ENCODE measurements at places on chromosomes 7 and 10.

DNA sequence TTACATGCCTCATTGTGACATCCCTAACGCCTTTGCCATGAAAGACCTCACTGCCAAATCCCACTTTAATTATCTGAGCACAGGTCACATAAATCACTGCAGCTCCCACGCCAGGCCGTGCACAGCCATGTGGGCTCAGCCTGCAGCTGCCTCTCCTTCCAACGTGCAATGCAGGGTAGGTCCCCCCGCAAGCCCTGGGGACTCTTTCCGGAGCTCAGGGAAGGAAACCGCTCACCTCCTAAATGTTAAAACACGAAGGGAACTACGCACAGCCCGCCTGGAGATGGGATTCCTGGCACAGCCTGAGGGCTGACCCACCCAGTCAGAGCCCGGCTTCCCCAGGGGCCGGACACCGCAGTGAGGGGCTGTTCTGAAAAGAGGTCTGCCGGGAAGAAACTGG lies 128.0 kb downstream of the MAD1L1 start:
- peak; percentile 55 for DNase-seq

- DNase-seq = peak; percentile 99
These were observed at the start of gene GATA3 for GRCh38 chr10:8054494-8055407. Gene GATA3 (plus strand): TSS chr10:8054688. CDS start chr10:8055656, 968 bp downstream.

DNA sequence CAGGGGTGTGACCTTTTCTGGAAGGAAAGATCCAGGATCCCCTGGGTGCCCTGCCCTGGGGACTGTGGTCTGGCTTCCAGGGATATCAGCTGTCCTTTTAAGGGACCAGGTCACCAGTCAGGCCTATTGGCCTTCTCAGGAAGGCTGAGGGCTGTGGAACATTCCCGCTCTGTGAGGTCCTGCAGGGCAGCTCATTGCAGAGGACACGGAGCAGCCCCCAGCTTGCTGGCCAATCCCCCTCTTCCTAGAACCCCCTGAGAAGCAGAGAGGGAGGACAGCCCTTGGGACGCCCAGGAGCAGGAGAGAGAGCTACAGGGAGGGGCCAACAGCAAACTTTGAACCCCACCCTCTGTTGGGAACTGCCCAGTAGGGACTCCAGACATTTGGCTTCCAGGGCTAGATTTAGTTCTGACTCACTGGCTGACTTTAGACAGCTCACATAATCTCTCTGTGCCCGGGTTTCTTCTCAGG lies 67.9 kb upstream of the COL13A1 start:
- DNase-seq = no peak

DNA sequence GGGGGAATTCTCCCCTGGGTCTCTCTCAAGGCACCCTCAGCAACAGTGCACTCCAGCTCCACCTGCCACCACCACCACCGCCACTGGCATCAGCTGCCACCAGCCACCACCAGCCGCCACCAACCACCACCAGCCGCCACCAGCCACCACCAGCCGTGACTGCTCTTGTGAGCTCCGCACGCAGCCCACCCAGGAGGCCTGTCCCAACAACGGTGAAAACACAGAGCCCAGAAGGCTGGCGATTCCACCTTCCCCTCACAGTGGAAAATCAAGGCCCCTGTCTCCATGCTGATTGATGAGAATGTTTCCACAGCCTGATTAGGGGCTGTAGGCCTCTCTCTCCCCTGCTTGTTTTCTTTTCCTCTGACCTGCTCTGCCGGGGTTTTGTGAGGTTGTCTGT lies 41.1 kb downstream of the COBL start:
- no peak for DNase-seq

- DNase-seq = no peak
These were observed 117.5 kb upstream of the TMEM168 start for GRCh38 chr7:112907658-112908057.

- no peak for DNase-seq
These were observed 4.4 kb upstream of the EN2 start for GRCh38 chr7:155453296-155454182.

DNA sequence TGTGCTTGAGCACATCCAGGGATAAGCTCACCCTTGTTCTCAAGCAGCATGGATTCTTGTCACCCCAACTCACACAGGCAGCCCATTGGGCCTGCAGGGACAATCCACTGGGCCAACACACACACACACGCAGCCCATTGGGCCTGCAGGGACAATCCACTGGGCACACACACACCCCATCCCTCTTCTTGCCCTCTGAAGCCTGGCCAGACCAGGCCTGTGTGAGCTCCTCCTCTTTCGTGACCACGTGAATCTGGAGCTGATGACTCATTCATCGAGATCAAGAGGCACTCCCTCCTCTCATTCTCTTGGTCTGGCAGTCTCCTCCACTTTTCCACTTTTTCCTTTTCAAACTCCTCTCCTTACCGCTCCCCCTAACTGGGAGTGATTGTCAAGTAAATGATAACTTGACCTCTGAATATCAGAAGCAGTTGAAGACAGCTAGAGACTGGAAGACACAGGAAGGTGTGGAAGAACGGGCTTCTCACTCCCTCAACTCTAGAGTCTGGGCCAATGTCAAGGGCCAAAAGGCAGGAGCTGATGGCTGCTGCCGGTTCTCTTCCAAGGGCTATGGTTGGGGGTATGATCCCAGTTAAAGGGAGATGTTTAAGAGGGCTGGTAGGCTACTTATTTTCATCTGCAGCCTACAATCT lies 89.7 kb downstream of the HIPK2 start:
- DNase-seq = no peak

DNA sequence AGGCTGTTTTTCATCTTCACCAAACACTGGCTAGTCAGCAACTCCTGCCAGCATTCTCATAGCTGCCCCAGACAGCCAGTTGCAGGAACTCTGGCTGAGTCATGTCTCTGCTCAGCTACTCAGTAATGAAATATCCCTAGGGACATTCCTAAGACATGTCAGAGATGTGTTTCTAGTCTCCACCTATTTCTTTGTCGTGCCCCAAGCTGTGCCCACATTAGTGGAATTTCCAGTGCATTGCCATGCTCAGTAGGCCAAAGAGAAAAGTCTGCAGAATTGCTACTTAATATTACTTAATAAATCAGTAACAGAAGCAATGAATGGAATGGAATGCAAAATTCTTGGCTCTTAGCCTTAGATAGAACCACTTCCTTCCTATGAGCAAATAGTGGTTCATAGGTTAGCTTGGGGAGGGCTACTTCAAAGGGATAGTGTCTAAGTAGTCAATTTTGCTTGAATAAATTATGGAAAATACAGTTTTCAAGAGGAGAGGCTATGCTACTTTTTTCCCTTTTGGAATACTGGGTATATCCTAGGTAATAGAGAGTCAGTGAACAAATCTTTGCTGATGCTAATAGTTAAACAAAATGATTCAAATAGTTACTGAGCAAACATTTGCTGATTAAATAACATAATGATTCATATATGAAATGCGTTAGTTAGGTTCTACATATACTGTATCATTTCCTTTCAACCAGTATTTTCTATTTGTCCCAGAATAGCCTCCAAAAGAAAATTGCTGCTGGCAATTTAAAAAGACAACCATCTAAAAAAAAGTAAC lies 23.6 kb upstream of the SEMA3C start:
- DNase-seq = peak; percentile 46

DNA sequence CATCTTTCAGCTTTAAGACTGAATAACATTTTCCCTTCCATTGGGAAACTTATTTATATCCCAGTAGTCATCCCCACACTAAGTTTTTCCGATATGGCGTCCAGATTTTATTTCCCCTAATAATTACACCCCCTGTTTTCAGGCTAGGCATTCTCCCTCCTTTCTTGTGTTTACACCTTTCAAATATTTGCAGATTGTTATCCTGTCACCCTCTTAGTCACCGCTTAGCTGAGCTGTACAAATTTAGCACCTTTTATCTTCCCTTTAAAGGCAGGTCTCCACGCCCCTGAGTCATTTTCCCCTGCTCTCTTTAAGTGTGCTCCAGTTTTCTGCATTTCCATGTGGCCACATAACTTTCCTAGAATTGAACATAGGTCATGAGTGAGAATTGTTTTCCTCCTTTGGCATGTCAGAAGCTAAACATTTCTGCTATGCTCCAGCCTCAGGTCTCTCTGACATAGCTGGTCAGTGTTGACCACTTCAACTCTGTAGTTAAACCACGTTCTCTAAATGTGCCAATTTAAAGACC lies 47.4 kb downstream of the LRRC4 start:
- DNase-seq = no peak

DNA sequence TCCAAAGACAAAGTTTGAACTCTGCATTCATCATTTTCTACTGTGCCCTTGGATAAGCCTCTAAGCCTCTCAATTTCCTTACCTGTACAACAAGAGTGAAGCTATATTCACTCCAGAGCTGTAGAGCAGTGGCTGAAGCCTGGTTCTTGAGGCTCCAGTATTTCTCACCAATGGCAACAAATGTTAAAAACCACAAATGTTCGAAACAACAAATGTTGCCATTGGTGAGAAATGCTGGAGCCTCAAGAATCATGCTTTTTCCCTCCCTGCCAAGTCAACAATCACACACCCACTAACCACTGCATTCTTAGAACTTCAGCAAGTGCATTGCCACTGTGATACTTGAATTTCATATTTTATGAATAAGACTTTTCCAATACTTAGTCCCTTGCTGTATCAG lies 237.9 kb downstream of the TMEM26 start:
- DNase-seq = no peak

- no peak for DNase-seq
These were observed 60.1 kb downstream of the LANCL2 start for GRCh38 chr7:55425141-55425752.

GRCh38 chr10:22570234-22570633 lies 144.1 kb downstream of the PIP4K2A start:
- no peak for DNase-seq

GRCh38 chr10:3987143-3987974 lies 202.3 kb upstream of the KLF6 start:
- DNase-seq = no peak

DNA sequence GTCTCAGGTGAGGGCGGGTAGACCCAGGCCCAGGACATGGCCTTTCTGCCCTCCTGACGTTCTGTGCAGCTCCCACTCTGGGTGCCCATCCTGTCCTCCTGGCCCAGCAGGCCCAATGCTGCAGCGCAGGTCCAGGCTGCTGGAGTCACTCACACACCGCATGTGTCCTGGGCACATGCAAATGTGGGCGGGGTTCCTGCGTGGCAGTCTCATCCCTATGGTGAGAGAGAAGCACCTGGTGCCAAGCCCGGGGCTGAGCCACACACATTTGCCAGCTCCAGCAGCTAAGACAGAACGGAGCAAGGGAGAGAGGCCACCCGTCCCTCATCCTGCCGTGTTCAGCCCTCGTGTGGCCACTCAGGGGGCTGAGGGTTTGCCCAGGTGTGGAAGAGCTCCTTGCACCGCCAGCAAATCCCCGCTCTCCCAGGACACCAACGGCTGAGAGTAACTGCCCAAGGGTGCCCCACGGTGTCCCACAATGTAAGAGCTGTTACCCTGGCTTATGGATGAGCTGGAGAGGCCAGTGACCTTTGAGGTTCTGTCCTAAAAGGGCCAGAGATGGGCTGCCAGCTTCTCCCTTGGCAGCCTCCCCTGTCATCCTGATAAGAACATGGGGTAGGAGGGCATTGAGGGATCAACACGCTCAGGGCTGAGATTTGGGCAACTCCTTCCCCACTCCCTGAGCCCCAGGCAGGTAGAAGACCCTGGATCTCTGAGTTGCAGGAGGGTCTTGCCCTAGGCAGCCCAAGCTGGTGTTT lies 4.4 kb downstream of the FUOM start:
- DNase-seq = no peak

DNA sequence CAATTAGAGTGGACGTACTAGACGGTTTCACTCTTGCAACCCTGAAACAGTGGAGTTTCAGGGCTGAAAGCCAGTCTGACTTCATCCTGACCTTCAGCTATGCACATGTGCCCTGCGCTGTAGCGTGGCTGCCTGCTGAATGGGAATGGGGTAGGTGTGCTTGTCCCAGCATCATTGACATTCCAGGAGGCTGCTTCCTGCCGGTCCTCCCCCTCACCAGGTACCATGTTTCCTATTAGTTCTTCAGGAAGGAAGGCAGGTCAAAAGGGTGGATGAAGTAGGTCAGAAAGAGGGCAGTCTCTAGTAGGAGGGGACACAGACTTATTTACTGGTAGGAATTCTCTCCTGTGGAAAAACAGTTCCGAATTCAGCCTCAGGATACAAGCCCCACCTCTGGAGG lies 551.8 kb upstream of the GALNT17 start:
- DNase-seq = no peak

GRCh38 chr7:155191901-155192478 lies 105.7 kb upstream of the INSIG1 start:
- no peak for DNase-seq

- DNase-seq = no peak
These were observed 1.9 kb upstream of the EPHA1 start for GRCh38 chr7:143410521-143411004.

DNA sequence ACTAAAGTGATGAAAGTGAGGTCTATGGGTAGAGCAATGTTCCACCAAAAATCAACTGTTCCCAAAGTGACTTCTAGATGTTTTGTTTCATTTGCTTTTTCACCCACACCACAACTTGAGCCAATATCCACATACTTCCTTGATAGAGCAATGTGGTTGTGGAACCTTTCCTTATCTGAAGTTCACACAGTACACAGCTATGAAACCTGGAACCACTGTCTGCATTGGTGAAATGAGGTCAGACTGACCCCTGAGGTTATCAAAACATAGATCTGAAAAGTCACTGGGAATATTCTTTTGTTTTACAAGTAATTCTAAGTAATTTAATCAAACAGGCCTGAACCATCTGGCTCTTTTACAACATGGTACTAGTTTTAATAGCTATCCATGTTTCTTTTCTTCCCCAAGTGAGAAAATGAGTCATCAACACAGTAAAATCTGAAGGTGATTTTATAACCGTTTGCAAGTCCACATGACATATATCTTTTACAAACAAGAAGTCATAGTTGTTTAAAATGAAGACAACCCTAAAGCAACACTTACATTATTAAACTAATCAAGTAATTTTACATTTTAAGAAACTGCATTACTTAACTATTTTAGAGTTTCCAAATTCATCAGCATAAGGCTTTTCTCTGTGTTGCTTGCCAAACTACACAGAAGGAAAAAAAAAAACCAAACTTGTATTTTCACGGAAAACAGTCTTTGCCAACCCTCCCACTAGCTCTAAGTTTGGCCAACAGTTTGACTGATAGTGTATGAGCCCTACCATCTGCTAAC lies 80.3 kb downstream of the LRRC17 start:
- DNase-seq = peak; percentile 60

- DNase-seq = no peak
These were observed 183.6 kb upstream of the NFE2L3 start for GRCh38 chr7:25968205-25968993.

- DNase-seq = no peak
These were observed 78.2 kb upstream of the NPS start for GRCh38 chr10:127470911-127471310.

GRCh38 chr7:24199978-24200377 lies 84.0 kb upstream of the NPY start:
- DNase-seq = peak; percentile 85

Data from SK-N-DZ (cell line).